ENCODE measurements at places on chromosomes 6 and 20.

DNA sequence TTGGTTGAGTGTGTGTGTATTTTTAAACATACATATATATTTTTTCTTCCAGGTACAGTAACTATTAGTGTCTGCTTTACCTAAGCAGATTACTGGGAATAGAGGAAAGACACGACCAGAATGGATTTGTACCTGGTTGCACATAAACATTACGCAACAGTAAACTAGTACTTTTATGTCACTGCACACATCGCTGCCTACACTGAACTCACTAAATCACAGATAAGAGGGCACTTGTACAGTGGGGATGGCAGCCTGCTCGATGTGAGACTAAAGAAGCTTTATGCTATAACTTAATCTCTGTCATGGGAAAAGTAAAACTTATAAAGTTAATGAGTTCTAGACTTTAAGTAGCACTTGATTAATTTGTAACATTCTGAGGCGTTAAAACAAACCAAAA, 89.5 kb upstream of the SIM1 start:
- DNase-seq, result no peak

DNA sequence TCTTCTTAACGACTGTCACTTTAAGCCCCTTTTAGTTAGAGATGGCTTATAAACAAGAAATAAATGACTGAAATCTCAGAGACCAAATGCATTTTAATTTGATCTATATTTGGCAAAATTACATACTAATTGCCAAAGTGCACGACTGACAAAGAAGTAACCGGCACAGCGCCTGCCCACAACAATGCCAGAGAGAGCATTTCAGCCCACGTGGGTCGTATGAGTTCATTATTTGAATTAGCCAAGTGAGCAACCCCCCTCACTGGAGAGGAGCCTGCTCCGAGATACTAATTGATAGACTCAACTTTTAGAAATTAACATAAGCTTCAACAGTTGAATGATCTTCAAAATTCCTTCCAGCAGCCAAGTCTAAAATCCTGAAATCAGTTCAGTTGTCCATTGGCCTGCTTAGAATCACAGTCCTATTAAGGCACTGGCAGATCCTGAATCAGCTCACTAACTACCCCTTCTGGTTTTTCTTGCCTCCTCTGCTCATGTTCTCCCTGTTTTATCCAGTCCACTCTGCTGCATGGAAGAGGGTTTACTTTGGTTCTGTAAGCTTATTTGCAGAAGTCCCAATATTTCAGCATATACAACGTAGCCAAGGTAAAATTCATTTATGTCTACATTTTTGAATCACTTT, 519.1 kb upstream of the AGPAT4 start:
- no peak for DNase-seq

DNA sequence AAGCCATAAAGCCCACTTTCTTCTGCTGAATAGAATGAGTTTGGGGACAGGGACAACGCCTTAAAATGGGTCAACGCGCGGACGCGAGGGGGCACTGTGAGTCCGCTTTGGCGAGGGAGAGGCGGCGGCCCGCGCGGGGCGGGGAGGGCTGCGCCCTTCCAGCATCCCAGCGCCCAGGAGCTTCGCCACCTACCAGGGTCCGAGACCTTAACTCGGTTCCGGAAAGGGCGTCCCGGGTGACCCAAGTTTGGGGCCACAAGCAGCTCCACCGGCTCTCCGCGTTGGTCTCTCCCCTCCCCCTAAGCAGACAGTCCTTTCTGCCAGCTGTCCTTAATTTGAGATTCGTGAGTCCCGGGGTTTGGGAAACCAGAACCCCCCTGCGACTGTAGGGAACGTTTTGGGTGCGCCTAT, 1.8 kb upstream of the SAMD5 start:
- peak; percentile 39 for DNase-seq

GRCh38 chr6:40706178-40706577, 119.0 kb upstream of the LRFN2 start:
- no peak for DNase-seq

- DNase-seq, result peak; percentile 56
These were observed 2.7 kb downstream of the BCAS1 start for GRCh38 chr20:54067606-54068174.

- no peak for DNase-seq
These were observed 9.1 kb downstream of the ZNF292 start for GRCh38 chr6:87164506-87164905.

DNA sequence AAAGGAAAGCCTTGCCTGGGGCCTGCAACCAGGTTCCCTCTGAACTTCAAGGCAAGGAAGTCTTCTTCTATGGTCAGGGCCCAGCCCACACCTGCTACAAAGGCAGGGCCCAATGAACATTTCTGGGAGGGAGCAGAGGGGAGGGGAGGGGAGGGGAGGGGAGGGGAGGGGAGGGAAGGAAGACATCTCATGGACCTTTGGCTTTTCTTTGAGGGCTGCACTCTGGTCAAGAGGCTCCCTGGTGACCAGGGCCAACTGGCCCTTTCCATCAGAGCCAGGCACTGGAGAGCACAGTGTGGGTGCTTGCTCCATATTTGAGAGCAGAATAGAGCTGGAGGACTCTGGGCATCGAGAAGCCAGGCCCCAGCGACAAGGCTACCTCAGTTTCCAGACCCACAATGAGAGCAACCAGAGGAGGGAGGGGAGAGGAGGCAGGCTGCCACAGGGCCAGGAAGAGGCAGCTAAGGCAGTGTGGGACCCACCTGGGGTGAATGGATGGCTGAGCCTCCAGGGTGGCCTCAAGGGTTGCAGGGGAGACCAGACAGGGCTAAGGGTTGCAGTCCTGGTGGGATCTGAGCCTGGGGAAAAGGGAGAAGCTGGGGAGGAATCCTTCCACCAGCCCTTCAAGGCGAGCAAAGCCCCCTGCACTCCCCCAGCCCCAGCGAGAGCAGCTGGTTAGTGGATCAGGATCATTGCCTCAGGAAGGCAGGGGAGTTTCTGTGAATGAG, 84.8 kb downstream of the MRPL14 start:
- DNase-seq, result no peak

DNA sequence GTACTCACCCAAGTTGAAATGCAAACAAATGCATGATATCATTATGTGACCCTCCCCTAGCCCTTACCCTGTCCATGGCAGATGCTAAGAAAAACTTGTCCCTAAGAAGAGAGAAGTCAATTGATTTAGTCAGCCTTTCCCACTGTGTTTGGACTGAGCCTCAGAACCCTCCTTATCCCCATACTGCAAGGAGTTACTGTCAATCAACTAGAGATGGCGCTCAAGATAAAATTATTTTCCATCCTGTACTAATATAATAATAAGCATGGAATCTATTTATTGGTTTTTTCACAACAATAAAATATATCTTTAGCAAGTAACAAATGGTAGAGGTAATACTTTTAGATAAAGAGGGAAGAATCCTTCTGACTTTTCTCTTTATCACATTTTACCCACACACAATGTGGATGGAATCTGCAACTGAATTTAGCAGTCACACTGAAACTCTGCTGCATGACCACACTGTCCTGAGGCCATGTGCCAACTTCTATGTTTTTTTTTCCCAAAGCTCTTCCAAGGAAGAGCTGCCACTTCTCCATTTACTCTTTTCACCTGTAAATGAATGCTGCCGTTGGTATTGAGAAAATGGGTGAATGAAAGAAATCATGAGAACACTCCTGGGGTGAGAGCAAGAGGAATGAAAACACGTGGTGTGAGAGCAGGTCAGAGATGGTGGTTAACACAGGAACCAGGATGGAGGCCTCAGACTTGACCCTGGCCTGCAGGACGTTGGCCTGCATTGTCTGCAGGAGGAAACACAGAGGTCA, 10.5 kb downstream of the NT5E start:
- no peak for DNase-seq

DNA sequence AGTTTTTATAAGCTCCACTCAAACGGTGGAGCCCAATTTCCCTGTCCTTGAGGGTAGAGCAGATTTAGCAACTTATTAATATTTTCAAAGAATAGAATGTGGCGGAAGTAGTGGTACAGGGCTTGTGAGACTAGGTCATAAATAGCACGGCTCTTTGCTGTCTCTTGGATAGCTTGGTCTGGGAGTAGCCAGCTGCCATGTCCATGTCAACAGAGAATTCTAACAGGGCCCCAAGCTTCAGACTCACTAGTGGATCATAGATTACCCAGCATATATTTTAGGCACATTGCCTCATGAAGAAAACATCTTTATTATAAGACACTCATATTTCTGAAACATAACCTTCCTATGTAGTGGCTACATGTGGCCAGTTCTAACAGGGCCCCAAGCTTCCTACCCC, 755.7 kb downstream of the HDGFL1 start:
- DNase-seq, result no peak

- no peak for DNase-seq
These were observed 223.1 kb upstream of the SLC35B3 start for GRCh38 chr6:8658416-8658815.

DNA sequence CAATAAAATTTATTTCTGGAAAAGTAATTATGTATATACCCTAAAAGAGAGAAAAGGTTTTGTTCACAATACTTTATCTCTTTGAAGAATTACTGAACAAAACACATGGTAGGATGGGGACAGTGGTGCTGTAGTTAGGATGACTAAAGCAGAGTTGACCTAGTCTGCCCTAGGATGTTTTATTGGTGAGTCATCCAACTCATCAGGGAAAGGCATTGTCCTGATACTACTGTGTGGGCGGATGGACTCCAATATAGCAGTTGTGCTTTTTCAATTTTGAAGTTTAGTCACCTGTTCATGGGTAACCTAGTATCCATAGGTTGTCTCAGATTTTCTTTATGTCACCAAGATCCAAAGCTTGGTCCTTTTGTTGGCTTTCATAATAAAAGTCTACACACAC, 53.3 kb upstream of the EYS start:
- DNase-seq, result peak; percentile 0

GRCh38 chr6:125802943-125803377, 12.2 kb downstream of the NCOA7 start:
- DNase-seq, result peak; percentile 19

DNA sequence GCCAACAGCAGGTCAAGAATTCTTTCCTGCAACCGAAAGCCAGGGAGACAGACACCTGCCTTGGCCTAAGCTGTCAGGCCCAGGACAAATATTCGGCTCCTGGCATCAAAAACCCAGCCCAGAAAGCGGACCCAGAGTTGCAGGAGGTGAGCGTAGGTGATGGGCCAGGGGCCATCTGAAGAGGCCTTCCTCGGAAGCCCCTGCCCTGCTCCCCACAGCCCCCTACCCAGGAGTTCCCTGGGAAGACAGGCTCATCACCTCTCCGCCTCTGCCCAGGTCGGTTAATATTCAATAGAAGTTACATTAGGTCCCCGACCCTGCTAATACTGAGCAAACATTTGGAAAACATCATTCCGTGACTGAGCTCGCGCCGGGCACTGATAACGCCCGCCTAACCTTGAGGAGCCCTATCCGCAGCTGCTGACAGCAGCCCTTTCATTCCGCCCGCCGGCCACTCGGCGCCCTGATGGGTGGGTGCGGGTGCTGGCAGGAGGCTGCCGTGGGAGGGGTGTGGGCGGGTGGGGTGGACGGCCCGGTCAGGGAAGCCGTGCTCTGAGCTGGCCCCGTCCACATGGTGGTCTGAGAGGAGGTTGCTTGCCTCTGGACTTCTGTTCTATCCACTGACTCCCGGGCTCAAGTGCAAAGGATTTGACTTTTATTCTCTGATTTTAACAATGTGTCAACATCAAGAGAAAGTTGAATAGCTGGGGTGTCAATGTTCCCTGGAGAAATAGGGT, 55.7 kb downstream of the HNF4A start:
- no peak for DNase-seq

DNA sequence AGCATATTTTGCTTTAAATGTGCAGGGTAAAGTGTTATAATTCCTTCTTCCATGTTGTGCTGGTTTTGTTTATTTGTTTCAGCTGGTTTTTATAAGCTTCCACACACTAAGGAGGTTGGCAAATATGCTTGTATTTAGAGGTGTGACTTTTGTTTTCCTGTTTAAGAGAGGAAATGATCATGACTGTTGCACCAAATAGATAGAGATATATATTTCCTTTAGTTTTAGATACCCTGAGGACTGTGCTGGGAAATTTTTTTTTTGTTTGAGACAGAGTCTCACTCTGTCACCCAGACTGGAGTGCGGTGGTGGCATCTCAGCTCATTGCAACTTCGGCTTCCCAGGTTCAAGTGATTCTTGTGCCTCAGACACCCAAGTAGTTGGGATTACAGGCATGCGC, 5.8 kb downstream of the TBPL1 start:
- DNase-seq, result no peak

DNA sequence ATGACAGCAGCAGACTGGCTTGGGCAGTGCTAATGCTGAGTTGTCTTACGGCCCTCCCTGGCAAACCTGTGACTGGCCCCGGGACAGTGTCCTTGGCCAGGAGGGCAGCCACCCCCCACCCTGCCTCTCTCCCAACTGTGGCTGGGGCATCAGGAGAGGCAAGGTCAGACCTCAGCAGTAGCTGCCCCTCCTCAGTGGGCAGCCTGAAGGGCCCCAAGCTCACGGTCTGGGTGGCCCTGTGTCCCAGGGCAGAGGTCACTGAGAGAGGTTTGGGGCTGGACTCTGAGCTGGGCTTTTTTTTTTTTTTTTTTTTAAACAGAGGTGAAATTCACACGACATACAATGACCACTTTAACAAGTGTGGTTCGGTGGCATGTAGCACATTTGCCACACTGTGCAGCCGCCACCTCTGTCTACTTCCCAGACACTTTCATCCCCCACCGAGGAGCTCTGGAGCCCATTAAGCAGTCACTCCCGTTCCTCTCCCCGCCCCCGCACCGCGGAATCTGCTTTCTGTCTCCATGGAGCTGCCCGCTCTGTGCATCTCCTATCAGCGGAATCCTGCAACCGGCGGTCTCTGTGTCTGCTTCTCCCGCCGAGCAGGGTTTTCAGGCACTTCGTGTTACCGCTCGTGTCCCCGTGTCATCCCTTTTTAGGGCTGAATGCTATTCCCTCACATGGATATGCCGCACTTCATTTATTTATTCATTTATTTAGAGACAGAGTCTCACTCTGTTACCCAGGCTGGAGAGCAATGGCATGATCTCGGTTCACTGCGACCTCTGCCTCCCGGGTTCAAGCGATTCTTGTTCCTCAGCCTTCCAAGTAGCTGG, 67.9 kb upstream of the GATA5 start:
- DNase-seq, result no peak

DNA sequence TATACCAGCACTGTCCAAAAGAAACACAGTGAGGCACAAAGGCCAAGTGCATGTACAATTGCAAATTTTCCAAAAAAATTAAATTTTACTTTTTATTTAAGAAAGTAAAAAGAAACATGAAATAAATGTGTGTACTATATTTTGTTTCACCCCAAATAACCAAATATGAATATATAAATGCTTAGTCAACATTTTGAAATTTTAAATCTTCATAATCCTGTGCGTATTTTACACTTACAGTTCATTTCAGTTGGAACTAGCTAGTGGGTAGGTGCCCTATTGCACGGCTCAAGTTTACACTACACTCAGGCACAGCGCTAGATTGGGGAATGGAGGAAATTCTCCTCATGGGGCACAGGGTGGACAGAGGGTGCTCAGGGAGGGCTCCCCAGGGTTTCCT, 18.0 kb upstream of the BTN3A3 start:
- no peak for DNase-seq

DNA sequence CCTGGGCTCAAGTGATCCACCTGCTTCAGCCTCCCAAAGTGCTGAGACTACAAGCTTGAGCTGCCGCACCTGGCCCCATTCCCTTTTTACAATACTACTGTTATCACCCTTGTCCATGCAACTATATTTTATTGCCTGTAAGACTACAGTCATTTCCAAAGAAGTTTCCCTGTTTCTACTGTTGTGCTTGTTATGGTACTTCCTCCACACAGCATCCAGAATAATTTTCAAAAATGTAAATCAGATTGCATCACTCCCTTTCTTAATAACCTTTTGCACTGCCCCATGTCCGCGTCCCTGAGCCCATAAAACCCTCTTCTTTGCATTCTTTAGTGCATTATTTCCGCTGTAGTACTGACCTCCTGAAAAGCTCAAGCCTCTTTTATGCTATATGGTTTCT, 128.9 kb upstream of the AKIRIN2 start:
- DNase-seq, result no peak

All from fibroblast of skin of right quadriceps (primary cell).